ENCODE measurements at places on chromosomes 2 and 18.

- no peak for DNase-seq
These were observed 1.2 kb upstream of the PRELID3A start for GRCh38 chr18:12406371-12407111.

GRCh38 chr2:169877398-169877797, 50.1 kb downstream of the UBR3 start:
- no peak for DNase-seq

DNA sequence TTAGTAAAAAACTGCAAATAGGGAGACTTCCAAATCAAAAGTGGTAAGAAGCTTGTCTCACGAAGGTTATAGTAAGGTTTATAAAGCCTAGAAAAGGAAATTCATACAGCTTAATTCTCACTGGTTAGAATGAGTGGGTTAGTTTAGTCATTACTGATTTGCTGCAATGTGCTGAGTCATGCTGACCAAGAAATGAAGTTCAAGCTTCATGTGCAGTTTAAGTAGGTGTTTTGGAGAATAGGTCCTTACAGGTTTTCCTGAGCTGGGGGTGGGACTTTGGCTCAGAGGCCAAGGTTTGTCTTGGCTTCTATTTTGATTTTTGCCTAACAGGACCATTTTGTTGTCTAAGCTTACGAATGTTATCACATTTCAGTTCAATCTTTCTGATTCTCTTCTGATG, 15.1 kb downstream of the CLIP4 start:
- no peak for DNase-seq

- DNase-seq = no peak
These were observed 513.6 kb downstream of the STK39 start for GRCh38 chr2:167733747-167734146.

DNA sequence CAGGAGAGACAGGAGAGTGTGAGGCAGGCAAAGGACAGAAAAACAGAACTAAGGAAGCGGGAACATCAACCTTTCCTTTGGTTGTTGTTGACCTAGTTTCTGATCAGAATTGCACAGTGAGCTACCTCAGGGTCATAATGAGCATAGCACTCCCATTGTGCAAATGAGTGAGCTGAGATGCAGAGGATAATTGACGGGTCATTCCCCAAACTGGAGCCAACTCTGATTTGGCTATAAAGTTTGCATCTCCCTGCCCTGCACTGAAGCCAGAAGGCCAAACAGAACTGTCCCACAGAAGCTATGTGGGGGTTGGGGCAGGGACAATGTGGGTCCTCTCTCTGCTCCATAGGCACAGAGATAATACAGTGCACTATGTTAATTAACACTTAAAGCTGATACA, 105.6 kb upstream of the KLHL14 start:
- DNase-seq = no peak

DNA sequence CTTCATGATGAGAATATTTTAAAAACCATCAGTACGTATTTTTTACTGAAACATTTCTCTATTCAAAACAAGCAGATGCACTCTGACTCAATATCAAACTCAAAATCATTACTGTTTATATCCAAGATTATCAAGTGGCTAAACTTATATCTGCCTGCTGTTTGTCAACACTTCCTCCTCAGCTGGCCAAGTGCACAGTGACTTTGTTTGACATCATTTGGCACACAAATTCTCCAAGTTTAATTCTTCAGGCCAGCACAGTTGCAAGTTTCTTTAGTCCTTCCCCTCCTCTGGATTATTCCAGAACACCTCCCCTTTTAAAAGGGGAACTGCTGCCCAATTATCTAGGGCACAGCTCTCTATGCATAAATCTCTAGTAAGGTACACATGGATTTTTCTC, 346.6 kb downstream of the FSIP2 start:
- no peak for DNase-seq

DNA sequence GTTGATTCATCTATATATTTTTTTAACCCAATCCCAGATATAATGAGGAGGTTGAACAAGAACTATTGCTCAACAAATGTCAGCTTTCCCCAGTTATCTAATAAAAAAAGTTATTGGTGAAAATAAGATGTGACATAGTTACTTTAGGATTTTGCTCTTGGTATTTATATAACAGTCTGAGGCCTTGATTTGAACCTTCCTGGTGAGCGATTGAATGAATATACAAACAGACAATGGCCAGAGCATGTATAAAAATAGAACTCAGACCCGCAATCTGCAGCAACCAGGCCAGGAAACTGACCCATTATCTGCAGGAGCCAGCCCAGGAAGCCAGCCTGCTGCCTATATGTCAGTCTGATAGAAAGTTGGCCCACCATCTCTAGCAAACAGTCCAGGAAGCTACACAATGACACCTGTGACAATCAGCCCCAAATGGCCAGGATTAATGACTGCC, 81.6 kb downstream of the HS6ST1 start:
- no peak for DNase-seq

- no peak for DNase-seq
These were observed 628 bp downstream of the PPP1R7 start for GRCh38 chr2:241150660-241151530.

DNA sequence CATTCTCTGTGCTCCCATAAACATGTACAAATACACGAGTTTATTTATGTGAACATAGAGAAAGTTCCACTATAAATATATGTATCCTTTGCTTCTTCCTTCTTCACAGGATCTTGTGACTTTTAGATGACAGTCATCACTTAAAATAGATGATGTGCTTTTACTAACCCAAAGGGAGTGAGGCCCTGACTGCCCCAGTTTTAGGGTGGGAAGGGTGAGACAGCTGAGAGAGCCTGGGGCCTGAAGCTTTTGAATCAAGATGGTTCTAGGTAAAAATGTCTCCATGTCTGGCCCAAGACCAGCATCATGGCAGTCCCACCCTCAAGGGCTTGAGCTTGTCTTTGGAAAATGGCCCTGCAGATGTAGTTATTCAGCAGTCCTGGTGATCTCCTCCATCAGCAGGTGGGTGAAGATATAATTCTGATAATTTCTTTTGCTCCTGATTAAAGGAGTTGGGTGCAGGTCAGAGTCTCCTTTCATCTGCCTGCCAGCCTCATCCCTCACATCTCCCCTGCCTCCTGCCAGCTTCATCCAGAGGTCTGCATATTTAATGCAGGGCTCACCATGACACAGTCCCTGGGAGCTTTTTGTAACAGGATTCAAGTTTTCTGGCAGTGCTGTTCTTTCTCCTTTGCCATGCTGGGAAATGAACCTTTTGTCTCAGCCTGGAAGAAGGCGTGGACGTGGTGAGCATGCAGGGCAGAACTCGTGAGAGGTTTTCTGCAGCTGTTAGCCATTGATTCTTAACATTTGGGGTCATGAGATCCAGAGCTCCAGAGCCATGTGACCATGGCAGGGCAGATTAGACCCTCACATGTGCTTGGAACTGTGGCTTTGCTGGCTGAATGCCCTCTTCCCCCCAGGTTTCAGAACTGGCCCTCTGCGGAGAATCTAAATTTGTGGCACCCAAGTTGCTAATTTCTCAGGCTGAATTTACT, 2.7 kb downstream of the HRH4 start:
- DNase-seq = no peak

DNA sequence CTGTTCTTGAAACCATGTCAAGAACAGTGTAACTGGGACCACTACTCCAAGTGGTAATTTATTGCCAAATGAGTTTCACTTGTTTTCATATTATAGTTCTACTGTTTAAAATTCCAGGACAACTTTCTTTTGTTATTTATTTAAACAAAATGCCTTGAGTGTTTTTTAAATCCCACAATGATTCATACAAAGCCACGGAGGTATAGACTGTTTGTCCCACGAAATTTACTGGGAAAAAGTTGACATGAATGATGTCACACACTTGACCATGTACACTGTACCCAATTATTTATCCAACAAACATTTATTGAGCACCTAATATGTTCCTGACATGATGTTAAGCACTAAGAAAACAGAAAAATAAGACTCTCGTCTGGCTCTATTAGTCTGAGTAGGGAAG, 243.9 kb upstream of the SIX2 start:
- DNase-seq = no peak

- DNase-seq = no peak
These were observed 10.4 kb upstream of the DAW1 start for GRCh38 chr2:227861011-227861410.

- no peak for DNase-seq
These were observed 21.8 kb downstream of the NDUFB3 start for GRCh38 chr2:201093573-201093972.

- peak; percentile 46 for DNase-seq
These were observed 7.0 kb upstream of the TMX3 start for GRCh38 chr18:68721681-68722583.

- no peak for DNase-seq
These were observed 102.3 kb upstream of the NFU1 start for GRCh38 chr2:69539549-69539908.

- DNase-seq = no peak
These were observed 889.1 kb upstream of the GCFC2 start for GRCh38 chr2:76599732-76600368.

GRCh38 chr18:78949216-78949615, 30.4 kb upstream of the SALL3 start:
- DNase-seq = no peak

GRCh38 chr2:36294316-36294721, 61.3 kb upstream of the CRIM1 start:
- no peak for DNase-seq

DNA sequence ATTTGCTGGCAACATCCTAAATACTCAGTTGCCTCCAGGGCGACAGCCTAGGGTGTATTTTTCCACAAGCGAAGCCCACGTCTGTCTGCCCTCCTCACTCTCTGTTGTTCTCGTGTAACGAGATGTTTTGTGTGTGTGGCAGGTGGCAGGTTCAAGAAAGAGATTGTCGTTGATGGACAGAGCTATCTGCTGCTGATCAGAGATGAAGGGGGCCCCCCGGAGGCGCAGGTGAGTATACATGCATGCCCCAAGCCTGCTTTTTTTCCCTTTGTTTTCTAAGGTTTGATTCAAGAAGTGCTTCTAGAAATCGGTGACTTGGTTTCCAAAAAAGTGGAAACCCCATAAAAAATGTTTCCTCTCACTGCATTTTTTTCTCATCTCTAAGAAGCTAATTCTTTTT, 247.0 kb downstream of the AGAP1 start:
- DNase-seq = peak; percentile 3

DNA sequence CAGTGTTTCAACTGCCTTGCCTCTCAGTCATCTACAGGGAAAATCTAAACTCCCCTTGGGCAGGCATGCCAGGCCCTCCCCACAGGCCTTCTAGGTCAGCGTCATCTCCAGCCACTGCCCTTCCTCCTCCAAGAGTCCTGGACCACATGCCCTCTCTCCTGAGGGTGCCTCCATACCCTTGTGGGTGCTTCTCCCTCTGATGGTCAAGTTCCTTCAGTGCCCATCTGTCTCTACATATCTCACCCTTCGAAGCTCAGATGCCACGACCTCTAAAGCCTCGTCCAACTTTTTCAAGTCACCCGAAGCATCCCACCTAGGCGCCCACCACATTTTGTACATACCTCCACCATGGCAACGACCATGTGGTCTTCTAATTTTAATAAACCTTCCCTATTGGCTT, 22.6 kb upstream of the TMEM247 start:
- no peak for DNase-seq

DNA sequence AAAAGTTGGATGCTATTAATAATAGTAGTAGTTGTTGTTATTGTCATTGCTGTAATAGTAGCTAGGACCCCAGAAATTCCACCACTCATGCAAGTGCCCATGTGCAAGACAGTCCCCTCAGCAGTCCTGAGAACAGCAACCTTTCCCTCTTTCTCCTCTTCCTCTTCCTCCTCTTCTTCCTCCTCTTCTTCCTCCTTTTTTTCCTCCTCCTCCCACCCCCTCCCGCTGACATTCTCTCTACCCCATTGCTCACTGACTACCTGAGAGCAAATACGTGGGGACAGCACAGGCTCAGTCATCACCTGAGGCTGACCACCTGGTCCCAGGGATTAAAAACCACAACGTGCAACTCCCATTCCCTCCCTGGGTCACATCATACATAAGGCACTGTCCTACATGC, 41.8 kb downstream of the SMAD7 start:
- DNase-seq = no peak

DNA sequence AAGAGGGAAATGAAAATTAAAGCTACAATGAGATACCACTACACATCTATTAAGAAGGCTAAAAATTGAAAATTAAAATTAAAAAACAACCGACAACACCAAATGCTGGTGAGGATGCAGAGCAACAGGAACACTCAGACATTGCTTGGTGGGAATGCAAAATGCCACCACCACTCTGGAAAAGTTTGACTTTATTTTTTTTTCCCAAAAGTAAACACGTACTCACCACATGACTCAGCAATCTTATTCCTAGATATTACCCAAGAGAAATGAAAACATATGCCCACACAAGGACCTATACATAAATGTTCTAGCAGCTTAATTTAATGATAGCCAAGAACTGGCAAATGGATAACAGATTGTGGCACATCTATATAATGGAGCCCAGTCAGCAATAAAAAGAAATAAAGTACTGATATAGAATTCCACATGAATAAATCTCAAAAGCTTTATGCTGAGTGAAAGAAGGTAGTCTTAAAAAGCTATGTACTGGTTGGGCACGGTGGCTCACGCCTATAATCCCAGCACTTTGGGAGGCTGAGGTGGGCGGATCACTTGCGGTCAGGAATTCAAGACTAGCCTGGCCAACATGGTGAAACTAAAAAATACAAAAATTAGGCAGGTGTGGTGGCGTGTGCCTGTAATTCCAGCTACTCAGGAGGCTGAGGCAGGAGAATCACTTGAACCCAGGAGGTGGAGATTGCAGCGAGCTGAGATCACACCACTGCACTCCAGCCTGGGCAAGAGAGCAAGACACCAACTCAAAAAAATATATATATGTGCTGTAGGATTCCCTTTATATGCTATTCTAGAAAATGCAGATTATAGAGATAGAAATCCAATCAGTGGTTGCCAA, 4.2 kb upstream of the PROC start:
- no peak for DNase-seq

GRCh38 chr2:226658555-226658954, 141.1 kb downstream of the IRS1 start:
- no peak for DNase-seq

- DNase-seq = no peak
These were observed 737.4 kb upstream of the SALL3 start for GRCh38 chr18:78242254-78242643.

- no peak for DNase-seq
These were observed 47.4 kb upstream of the BIN1 start for GRCh38 chr2:127154396-127154795.
